NCI-H1436 (cell line): ENCODE measurements at places on chromosomes 5 and 9.

DNA sequence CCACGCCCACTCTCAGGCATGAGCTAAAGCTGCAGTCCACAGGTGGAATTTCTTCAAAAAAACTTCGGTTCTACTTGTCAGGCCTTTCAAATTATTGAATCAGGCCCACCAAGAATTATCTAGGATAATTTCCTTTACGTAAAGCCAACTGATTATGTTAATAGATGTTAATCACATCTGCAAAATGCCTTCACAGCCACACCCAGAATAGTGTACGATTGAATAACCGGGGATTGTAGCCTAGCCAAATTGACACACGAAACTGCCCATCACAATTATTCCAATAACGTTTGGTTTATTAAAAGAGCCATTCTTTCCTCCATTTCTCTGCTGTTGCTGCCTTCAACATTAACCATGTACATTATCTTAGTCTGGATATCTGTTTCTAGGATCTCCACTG is 148.7 kb downstream of the NR3C1 start:
- DNase-seq = no peak

DNA sequence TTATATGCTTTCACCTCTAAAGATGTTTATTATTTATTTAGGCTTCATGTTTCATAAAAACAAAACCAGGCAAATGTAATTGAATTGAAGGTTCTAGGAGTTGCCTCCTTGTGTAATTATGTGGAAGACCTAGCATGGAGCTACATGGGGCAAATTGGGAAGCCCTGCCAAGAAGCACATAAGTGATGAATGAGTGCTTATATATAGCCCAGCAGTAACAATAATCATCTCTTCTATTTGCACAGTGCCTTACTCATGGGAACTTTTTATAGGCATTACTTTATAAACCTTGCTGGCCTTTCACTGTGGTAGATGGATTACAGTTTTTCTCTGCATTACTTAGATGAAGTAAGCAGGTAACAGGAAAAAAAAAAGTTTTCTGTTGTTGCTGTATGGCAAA is 40.0 kb upstream of the GRAMD2B start:
- DNase-seq = no peak

DNA sequence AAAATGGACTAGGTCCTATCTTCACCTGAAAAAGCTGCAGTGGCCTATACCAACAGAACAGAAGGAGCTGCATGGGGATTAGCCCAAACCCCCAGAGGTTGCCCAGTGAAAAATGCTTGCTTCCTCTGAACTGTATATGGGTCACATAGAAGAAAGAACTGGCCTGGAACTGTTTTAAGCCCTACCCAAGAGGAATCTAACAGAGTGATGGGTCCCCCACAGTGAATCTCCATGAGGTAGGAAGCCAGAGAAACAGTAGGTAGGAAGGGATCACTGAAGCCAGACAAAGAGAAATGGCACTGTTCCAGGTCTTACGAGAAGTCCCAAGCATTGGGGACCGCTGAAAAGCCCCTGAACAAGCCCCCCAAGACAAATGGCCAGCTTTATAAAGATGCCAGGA is 28.8 kb upstream of the TRIM32 start:
- no peak for DNase-seq

GRCh38 chr5:115480271-115480670 is 64.3 kb downstream of the FEM1C start:
- DNase-seq = no peak

DNA sequence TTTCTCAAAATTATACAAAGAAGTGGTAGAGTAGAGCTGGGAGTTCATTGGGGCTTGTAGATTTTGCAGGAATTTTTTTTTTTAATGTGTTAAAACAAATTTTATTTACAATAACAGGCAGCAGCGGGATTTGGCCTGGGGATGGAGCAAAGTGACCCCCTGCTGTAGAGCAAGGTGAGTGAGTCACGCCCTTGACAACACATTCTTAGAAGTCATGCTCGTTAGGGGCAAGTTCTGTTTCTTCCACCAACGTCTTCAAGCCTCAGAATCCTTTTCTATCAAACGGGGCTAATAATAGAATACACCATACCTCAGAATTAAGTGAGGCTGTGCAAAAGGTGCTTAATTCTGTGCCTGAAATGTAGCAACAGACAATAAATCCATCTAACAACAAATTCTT is 1.1 kb upstream of the ANKDD1B start:
- no peak for DNase-seq
